ENCODE measurements at places on chromosomes 12 and 14.

DNA sequence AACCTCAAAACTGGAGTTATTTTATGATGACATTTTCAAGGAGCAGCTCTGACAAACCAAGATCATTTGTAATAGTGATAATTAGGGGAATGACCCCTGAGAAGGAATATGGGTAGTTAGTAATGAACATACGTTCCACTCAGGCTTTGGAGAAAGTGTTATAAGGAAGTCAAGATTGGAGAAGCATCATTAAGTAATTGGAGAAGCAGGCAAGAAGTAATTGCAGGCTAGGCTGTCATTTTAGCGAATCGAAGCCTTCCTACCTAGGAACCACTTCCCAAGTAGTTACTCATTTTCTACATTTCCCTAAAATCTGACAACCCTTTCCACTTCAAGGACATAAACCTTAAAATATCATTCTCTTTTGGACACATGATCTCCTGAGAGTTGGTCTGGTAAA lies 1.2 kb downstream of the EDDM3B start:
- no peak for DNase-seq

- no peak for DNase-seq
Measured at GRCh38 chr14:91311284-91311662, 66.8 kb upstream of the GPR68 start.

GRCh38 chr14:73739899-73740617 lies 25.9 kb upstream of the PNMA1 start:
- DNase-seq: no peak

- no peak for DNase-seq
Measured at GRCh38 chr14:50320283-50320682, 8.2 kb downstream of the DMAC2L start.

GRCh38 chr12:31362759-31363415 lies 36.9 kb upstream of the SINHCAF start:
- no peak for DNase-seq

DNA sequence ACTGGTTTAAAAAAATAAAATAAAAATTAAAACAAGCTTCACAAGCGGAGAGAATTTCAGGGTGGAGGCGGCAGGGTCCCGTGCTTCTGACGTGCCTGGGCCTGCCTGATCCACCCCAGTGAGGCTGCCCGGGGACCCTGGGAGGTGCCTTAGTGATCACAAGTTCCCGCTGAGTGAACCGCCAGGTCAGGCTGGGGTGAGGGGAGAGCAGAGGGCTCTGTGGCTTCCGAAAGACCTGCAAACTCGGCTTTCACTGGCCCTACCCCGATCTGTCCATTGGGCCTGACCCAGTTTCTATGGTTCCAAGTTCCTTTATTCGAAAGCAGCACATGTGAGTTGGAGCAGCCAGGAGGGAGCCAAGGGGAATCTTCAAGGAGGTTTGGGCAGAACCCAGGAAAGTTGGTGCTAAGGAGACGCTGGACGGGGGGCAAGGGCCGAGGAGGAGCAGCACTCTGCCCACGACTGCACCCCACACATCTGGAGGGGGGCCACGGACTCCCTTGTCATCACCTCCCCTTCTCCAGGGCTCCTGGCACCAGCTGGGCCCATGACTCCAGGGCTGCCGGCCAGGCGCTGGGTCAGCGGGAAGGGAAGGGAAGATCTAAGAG lies 12.9 kb downstream of the MMP14 start:
- no peak for DNase-seq

DNA sequence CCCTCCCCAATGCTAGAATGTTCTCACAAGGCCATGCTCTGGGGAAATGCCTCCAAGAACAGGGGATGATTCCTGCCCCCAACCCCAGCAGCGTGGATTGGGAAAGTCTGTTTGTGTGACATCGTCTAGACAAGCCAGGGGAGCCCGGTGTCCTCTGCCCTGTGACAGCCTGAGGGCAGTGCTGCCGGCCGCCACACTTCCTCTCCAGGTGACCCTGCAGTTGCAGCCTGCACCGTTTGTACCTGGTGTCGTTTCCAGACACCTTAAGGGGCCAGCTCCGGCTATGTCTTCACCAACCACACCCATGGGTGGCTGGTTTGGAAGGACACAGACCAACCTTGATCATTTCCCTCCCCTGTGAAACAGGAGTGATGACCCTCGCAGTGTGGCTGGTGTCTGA lies 372.6 kb downstream of the BCL11B start:
- DNase-seq: no peak

Data from esophagus muscularis mucosa (tissue), 4 donors.